ENCODE measurements at places on chromosomes 16 and 17.

DNA sequence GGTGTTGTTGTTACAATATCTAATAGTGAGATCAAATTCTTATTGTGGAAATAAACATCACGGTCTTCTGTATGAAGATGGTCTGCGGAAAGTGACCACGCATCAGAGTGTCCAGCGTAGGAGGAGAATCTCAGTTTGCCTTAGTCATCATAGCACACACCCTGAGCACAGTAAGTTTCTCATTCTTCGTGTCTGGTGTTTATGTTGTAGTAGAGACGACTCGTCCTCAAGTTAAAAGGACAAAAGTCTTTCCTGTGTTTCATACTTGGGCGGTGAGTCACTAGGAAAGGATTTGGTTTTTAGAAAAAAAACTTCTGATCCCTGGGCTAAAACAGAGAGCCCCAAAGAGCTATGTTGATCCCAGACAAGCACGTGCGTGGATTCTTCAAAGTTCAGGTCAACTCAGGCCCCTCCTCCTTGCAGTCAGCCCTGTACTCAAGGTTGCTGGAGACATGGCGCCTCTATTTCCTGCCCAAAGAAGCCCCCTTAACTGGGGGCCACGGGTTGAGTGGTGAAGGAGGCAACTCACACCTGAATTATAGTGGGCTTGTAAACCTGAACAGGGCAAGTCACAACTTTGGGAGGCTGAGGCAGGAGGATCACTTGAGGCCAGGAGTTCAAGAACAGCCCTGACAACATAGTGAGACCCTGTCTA, 170.4 kb downstream of the ZFHX3 start:
- peak; percentile 58 for DNase-seq

GRCh38 chr16:57349212-57350031, 9.2 kb upstream of the CCL22 start:
- no peak for DNase-seq

- DNase-seq = no peak
Observed at GRCh38 chr17:78411241-78411857, 32.9 kb downstream of the PGS1 start.

DNA sequence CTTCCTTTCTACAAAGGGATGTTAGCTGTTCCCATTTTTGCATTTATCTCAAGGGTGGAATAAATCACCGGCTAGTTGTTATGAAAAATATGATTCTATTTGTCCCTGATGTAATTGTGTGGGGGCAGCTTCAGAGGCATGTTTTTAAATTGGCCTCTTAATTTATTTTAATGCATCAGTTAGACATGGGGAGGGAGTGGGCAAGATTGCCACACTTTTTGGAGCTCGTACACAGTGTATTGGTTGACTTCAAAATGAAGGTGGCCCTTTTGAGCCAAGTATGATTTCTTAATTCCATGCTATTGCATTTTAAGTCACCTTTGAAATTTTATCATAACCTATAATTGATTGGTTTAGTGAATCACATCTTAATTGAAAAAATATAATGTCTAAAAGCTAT, 223.7 kb downstream of the CDH11 start:
- DNase-seq = no peak

DNA sequence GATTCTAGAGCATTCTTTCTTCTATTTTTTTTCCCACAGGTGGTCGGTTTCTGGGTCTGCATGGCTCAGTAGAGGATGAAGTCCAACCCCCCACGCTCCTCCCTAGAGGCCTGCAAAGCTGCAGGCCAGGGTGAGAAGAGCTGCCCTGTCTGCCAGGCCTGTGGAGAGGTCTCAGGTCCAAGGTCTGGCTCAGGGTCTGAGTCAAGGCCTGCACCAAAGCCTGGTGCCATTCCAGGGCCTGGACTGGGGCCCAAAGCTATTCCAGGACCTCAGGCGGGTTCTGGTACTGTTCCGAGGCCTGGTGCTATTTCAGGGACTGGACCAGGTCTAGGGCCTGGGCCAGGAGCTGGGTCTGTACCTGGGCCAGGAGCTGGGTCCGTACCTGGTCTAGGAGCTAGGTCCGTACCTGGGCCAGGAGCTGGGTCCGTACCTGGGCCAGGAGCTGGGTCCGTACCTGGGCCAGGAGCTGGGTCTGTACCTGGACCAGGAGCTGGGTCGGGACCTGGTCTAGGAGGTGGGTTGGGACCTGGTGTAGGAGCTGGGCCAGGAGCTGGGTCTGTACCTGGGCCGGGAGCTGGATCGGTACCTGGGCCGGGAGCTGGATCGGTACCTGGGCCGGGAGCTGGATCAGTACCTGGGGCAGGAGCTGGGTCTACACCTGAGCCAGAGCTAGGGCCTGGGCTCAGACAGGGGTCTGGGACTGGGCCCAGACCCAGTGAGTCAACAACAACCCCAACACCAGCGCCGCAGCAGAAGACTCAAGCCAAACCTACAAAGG, 3.4 kb downstream of the SDR42E2 start:
- DNase-seq = no peak

DNA sequence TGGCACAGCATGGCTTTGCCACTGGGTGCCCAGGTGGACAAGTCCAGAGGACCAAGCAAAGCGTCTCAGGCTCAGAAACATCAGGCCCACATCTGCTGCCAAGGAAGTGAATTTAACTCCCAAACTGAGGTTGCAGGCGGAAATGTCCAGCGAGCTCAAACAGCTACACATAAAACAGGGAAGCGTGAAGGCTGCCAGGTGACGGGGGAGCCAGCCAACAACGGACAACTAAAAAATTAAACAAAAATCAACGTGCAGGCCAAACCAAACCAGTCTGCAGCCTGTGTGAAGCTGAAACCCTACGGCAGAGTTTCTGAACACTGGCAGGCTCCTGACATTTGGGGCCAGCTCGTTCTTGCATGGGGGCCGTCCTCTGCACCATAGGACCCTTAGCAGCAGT, 2.5 kb downstream of the TK1 start:
- no peak for DNase-seq

DNA sequence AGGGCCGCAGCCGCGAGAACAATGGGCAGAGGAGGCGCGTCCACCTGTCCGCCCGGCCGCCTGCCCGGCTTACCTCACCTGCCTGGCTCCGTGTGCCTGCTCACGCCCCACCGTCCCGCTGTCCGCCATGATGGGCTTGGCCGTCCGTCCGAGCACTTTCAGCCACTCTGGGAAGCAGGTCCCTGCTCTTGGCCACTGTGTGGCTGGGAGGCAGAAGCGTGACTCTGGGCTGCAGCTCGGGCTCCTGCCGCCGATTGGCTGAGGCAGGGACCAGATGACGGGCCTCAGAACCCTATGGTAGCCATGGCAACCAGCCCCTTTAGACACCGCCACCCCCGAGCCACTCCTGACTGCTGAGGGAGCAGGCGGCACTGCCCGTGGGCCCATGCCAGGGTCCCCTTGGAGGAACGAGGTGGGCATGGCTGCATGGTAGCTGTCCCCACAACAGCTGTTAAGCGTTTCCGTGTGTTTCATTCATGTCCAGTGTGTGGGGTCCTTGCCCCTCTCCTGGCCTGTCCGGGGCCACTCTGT, 8.9 kb upstream of the AXIN1 start:
- no peak for DNase-seq

DNA sequence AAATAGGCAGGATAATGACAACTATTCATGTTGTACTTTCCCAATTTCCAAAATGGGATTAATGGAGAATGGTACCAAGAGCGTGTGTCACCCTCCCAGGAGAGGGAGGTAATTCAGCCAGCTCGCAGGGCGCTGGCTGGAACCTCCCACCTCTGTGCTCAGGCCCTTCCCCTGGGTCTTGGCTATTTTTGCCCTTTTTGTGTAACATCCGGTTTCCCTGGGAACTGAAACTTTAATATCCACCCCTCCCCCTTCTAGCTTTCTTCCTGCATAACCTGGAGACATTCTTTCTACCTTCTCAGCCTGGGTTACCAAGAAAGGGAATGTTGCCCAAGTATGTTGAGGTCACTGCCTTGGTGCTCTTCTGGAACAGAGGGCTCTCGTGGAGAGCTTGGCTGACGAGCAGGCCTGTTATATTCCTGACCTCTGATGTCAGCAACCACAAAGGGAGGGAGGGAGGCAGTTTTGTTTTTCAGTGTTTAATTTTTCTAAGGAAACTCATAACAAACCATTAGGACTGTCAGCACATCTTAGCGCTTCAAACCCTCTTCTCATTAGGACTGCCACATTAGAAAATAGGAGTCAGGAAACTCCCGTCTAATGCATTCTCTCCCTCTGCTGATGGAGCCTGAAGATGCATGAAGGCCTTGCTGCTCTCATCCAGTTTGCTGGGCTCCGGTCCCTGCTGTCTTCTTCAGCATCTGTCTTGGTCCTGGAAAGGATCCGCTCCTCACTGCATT, 25.6 kb downstream of the ITGB3 start:
- DNase-seq = peak; percentile 94

DNA sequence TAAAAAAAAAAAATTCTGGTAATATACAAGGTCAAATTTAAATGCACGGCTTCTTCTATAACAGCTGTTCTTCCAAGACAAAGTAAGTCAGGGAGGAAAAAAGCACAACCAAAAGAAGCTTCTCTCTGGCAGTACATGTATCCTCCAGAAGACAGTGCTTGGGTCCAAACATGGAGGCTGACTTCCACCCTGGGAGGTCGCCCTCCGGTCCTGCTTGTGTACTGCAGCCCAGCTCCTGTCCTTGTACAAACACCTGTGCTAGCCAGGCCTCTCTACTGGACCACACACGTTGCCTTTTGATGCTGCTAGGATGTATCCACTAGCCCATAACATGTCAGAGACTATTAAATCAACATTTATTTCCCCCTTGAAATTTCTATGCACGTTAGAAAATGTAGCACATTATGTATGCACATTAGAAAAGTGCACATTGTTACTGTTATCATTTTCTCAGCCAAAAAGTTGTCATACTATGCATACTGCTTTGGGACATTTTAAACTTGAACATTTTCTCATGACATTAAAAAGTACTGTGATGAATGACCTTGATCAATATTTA, 21.9 kb downstream of the TEKT3 start:
- DNase-seq = no peak

- no peak for DNase-seq
Observed at GRCh38 chr16:14018851-14019250, 52.3 kb upstream of the MRTFB start.

GRCh38 chr17:74953134-74953687, 17.5 kb downstream of the OTOP3 start:
- no peak for DNase-seq

DNA sequence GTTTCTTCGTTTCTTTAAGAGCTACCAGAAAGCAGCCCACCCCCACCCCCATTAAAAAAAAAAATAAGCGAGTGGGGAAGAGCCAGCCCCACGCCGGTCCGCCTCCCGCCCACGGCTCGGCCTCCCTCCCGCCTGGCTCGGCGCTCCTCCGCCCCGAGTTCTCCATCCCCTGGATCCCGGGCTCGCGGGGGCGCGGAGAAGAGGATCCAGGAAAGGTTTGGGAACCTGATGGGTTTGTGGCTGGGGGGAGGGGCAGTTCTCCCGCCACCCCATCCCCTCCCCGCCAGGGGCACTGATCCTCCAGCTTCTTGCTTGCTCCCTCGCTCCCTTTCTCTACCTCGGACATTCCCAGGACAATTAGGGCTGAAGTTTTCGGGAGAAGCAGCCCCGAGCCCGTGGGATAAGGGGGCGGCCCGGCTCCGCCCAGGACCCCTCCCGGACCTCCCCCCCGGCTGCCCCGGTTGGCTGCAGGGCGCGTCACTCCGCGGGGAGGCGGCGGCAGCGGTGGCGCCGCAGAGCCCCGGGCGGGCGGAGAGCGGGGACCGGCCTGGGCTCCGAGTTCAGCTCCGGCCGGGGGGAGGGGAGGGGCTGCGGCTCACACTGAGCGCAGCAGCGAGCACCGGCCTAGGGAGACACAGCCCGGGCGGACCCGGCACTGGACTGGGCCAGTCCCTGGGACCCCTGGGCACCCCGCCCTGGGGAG, 1.0 kb upstream of the SALL1 start:
- DNase-seq = no peak

- DNase-seq = no peak
Observed at GRCh38 chr17:10019941-10020451, 114.9 kb upstream of the RCVRN start.

GRCh38 chr17:4902540-4902939, 358 bp downstream of the CHRNE start:
- DNase-seq = no peak

GRCh38 chr17:48223945-48224344, 116.4 kb downstream of the SNX11 start:
- no peak for DNase-seq

GRCh38 chr17:31733326-31733725, 125.7 kb downstream of the COPRS start:
- DNase-seq = no peak

DNA sequence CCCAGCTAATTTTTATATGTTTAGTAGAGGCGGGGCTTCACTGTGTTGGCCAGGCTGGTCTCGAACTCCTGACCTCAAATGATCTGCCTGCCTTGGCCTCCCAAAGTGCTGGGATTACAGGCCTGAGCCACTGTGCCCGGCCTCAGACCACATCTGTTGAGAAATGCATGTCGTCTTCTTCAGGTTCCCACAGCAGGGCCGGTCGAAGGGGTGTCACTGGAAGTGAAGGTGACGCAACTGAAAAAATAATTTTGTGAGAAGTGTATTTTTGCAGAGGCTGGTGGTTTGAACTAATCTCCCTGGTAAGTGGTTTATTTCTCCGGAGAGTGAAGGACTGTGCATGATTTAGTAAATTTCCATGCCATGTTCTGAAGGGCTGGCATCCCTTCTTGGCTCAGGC, 33.4 kb upstream of the IL34 start:
- DNase-seq = no peak

DNA sequence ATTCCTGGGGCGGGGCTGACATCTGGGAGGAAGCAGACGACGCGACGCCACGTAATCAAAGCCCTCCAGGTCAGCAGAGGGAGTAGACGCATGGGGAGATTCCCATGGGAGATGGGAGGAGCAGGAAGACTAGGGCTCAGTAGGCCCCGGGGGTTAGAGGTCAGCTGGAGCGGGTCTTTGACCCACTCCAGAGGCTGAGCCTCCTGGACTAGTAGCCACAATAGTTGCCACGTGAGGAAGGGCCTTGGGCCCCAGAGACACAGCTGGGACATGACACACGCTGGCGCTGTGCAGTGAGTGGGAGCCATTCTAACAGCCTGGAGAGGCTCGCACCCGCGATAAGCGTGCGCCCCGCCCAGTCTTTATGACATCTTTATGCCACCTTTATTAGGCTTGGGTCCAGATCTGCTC, 95.7 kb upstream of the AMZ2 start:
- no peak for DNase-seq

DNA sequence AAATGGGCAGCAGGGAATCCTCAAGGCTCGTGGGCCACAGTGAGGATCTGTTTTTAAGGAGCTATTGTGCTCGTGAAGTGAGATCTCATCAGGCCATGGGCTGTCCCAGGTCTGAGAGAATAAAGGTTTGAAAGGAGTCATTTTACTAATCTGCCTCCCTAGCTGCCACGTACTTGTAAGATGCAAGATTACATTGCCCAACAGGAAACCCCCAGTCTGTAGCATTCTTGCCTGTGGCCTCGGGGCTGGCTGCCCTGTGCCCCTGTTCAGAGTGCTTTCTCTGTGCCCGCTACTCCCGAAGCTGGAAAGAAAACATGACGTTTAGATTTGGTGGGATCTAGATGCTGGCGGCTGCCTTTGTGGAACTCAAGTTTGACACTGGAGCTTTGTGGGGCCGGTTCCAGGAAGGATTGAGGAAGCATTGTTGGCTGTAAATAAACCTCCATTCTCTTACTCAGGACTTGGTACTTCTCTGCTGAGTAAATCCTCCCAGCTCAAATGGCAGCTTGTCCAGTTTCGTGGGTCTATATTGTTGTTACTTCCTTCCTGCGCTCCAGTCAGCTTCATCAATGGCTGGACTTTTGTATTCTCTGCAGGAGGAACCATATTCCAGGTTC, 21.2 kb downstream of the SAP30BP start:
- no peak for DNase-seq

- no peak for DNase-seq
Observed at GRCh38 chr17:17672453-17673368, 8.5 kb upstream of the RAI1 start.

Measured in AG04449 (cell line).